Stimulated activated CD8-positive, alpha-beta memory T cell treated with anti-CD3 and anti-CD28 coated beads, Interleukin-15, amount 100 ng/mL, for 24 hours (primary cell): ENCODE measurements at places on chromosomes 3 and 15.

DNA sequence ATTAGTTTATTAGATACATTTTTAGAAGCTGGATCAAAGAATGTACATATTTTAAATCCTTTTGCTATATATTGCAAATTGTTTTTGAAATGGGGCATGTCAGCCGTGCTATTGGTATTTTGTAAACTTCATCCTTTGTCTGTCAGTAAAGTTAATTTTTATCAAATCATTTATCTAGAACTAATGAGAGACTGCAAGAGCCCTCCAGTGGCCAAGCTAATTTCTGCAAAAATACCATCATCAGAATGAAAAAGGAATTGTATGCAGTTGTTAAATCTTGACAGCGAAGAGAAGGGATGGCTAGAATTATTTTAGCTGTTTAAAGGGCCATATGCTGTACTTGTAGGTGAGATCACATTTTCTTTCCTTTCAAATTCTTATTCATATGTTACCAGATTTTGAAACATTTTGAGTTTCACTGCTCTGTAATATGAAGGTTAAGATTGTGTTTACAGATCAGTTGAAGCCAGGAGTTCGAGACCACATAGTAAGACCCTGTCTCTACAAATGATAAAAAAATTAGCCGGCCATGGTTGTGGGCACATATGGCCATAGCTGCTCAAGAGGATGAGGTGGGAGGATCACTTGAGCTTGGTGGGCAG is 8.1 kb upstream of the CLDN11 start:
- no peak for DNase-seq

DNA sequence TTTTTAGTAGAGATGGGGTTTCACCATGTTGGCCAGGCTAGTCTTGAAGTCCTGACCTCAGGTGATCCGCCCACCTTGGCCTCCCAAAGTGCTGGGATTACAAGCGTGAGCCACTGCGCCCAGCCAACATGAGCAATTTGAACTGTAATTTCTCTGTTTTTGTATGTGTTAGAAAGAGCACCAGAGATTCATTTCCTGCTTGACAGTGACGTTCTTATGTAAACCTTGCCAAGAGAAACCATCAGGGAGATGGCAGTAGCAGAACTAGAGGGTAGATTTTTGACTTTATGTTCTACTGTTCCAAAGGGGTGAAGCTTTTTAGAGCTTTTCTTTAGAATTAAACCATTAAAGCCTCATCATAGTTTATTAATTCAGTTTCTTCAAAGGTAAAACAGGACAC is 148.1 kb upstream of the UMPS start:
- no peak for DNase-seq

- no peak for DNase-seq
Measured at GRCh38 chr15:80739919-80740318, 39.3 kb upstream of the CEMIP start.

DNA sequence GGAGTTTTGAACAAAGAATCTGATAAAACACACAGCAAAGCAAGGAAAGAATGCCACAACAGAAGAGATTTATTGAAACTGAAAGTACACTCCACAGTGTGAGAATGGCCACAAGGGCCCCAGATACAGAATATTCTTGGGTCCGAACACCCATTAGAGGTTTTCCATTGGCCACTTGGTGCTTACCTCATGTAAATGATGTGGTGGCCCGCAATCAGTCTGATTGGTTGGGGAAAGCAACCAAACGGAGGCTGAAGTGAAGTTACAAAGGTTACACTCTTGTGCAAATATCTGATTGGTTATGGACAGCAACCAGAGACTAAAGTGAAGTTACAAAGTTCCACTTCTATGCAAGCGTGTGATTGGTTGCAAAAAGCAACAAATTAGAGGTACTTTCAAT is 20.4 kb downstream of the NSUN3 start:
- no peak for DNase-seq

GRCh38 chr15:71627604-71628003 is 182.8 kb upstream of the NR2E3 start:
- no peak for DNase-seq

GRCh38 chr15:62658498-62658897 is 384.0 kb upstream of the TPM1 start:
- no peak for DNase-seq

GRCh38 chr15:46622851-46623250 is 988.0 kb downstream of the SQOR start:
- no peak for DNase-seq

DNA sequence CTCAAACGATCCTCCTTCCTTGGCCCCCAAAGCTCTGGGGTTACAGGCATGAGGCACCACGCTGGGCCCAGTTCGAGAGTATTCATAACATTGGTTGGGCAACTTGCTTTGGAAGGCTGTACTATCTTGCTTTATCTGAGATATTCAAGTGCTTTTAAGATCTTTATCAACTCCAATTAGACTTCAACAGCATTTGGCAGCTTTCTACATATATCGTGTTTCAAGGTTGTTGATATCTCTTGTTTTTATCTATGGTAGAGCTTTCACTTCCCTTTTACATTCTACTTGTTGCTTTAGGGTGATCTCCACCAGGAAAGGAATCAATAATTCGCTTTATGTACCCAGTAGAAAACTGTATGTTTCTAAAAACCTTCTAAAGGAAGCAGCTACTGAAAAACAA is 395.3 kb downstream of the IL5RA start:
- no peak for DNase-seq

GRCh38 chr15:54580643-54581042 is 602.4 kb downstream of the UNC13C start:
- DNase-seq: no peak
